ENCODE measurements at places on chromosomes 13 and 19.

GRCh38 chr13:78460176-78460575, 143.2 kb downstream of the POU4F1 start:
- DNase-seq, result no peak
- H3K4me1 ChIP-seq, result no peaks in the 10 kb centered on the region
- H3K27ac ChIP-seq, result no peak overlapping the region

- H3K4me3 ChIP-seq, result no peak overlapping the region
- H3K4me1 ChIP-seq, result no peaks in the 10 kb centered on the region
- no peaks in the 10 kb centered on the region for H3K27me3 ChIP-seq
- DNase-seq, result no peak
- H3K36me3 ChIP-seq, result no peaks in the 10 kb centered on the region
- H3K27ac ChIP-seq, result no peak overlapping the region
Measured at GRCh38 chr13:77415253-77416071, 88.6 kb upstream of the MYCBP2 start.

GRCh38 chr19:54464630-54465425, 1.2 kb upstream of the LENG9 start:
- peak overlapping the region; percentile 41 for H3K4me3 ChIP-seq
- H3K27me3 ChIP-seq, result no peaks in the 10 kb centered on the region
- no peaks in the 10 kb centered on the region for H3K36me3 ChIP-seq
- no peak for DNase-seq

DNA sequence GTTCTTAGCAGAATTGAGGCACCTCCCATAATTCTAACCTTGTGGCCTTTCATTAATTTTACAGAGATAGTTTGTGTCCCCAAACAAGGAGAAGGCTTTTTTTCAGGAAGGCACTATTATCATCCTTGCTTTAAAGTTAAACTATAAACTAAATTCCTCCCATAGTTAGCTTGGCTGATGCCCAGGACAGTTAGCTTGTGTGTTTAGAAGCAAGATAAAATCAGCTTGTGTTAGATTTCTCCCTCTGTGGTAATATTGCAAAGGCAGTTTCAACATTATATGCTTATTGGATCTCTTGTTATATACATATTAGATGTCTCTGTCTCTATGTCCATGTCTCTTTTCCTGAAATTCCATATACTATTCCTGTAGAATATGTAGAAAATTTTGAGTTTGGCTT, 342.7 kb downstream of the TBC1D4 start:
- H3K4me3 ChIP-seq, result no peak overlapping the region
- DNase-seq, result no peak
- no peaks in the 10 kb centered on the region for H3K36me3 ChIP-seq
- H3K27me3 ChIP-seq, result no peaks in the 10 kb centered on the region

DNA sequence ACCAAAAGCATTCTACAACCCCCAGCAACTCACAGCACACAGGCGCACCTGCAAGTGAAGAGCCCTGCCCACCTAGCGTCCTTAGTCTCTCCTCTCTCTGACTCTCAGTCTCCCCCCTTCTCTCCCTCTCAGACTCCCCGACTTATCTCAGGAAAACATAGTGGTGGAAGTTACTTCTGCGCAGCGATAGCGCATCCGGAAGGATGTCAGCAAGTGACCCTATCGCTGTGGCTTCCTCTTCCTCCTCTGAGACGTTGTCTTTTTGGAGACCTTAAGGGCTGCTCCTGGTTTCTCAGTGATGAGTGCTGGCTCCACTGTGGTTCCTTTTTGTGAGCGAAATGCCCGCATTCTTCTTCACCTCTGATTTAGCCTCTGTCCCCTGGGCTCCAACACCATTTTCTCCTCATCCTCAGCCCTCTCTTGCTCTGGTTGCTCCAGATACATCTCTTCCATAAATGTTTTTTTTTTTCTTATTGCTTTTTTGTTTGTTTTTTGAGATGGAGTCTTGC, 1.4 kb upstream of the YIF1B start:
- H3K4me1 ChIP-seq, result peaks cover 27% of the 10 kb centered on the region
- H3K27me3 ChIP-seq, result no peaks in the 10 kb centered on the region
- DNase-seq, result peak; percentile 36
- no peak overlapping the region for H3K4me3 ChIP-seq

- no peaks in the 10 kb centered on the region for H3K36me3 ChIP-seq
- no peak overlapping the region for H3K4me3 ChIP-seq
- no peak for DNase-seq
Measured at GRCh38 chr19:35279374-35279773, 3.0 kb upstream of the HAMP start.

- H3K36me3 ChIP-seq, result no peaks in the 10 kb centered on the region
- H3K27ac ChIP-seq, result no peak overlapping the region
Measured at GRCh38 chr19:50590191-50590590, 22.0 kb upstream of the LRRC4B start.

DNA sequence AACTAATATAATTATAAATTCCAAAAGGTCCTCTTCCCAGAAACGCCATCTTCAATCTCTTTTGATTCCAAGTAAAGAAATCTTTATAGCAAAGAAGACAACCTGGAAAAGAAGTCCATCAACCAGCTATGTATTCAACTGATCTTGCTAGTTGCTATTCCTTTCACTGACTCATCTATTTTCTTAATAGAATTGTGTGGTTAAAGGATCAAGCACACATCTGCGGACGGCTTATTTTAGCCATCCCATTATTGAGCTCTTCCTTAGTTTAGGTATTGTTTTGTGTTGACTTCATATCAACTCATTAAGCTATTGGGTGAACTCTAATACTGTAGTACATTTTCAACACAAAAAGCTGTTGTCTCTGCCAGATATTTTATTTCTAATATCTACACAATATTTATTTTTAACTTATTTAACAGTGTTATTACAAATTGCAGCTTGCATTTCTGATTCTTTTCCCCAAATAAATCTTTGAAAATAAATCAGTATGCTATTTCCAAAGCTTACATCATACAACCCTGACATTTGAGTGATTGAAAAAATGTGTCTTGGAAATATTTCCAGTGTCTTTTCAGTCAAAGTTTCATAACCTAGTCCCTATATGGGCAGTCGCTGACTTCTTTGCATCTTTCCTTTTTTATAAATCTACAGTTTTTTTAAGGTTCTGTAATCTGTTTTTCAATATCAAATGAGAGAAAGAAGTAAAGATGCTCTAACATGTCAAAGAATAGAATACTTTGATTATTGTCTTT, 158.8 kb upstream of the SPRY2 start:
- no peak for DNase-seq
- H3K27ac ChIP-seq, result no peak overlapping the region
- no peaks in the 10 kb centered on the region for H3K4me1 ChIP-seq

DNA sequence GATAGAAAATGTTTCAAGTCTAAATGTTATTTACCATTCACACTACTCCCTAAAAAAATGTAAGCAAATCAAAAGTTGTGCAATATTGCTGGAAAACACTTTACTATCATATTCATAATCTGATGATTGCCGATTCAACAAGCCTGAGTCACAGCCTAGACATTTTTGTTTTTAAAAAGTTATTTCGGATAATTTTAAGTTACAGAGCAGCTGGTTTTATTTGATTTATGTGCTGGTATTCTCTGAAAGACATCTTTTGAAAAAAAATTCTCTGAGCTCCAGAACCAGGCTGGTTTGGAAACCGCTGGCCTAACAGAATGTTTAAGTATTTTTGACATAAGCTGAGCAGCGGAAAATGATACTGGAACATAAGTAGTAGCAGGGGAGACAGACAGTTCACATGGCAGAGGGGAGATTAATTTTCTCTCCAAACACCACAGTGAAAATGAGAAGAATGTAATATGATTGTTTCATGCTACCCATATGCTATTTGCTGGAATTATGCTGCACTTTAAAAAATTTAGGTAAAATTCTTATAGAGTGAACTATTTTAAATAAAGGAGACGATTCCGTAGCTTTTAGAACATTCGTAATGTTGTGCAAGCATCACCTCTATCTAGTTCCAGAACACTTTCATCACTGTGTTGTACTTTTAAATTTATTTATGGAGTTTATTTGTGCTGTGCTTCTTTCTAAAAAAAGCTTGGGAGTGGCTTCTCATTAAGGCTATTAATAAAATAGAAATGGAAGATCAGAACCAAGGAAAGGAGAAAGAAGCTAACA, 36.1 kb downstream of the TBC1D4 start:
- DNase-seq, result peak; percentile 37
- no peaks in the 10 kb centered on the region for H3K27me3 ChIP-seq
- no peaks in the 10 kb centered on the region for H3K4me1 ChIP-seq

GRCh38 chr13:42049454-42049813, 986 bp downstream of the DGKH start:
- H3K4me1 ChIP-seq, result peaks cover 12% of the 10 kb centered on the region
- H3K27me3 ChIP-seq, result no peaks in the 10 kb centered on the region
- peak overlapping the region; percentile 61 for H3K27ac ChIP-seq
- peak overlapping the region; percentile 92 for H3K4me3 ChIP-seq
- DNase-seq, result no peak

- no peaks in the 10 kb centered on the region for H3K4me1 ChIP-seq
- no peaks in the 10 kb centered on the region for H3K27me3 ChIP-seq
- H3K4me3 ChIP-seq, result no peak overlapping the region
Measured at GRCh38 chr13:91017669-91018053, 329.8 kb upstream of the MIR17HG start.

- no peak for DNase-seq
- no peak overlapping the region for H3K4me3 ChIP-seq
- H3K4me1 ChIP-seq, result no peaks in the 10 kb centered on the region
- H3K36me3 ChIP-seq, result no peaks in the 10 kb centered on the region
Measured at GRCh38 chr13:51258612-51259548, 36.7 kb downstream of the FAM124A start.

GRCh38 chr19:10424011-10424637, 3.8 kb downstream of the PDE4A start:
- no peaks in the 10 kb centered on the region for H3K36me3 ChIP-seq
- DNase-seq, result no peak
- H3K27ac ChIP-seq, result no peak overlapping the region
- peaks cover 90% of the 10 kb centered on the region for H3K4me1 ChIP-seq
- H3K4me3 ChIP-seq, result peak overlapping the region; percentile 15
- peaks cover 35% of the 10 kb centered on the region for H3K27me3 ChIP-seq

DNA sequence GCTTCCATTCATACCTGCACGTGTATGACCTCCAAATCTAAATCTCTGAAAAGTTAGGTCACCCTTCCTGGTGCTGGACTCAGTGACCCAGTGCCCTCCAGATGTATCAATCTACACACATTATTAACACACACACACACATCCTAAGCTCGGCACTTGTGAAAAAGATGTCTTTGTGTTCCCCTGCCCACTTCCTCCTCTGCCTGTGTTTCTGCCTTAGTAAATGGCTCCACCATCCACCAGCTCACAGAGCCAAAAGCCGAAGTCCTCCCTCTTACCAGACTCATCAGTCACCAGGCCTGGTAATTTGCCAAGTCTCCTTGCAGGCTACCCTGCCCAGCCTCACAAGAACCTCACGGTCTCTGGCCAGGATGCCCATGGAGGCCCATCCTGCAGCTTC, 131.5 kb downstream of the SHISA2 start:
- no peak overlapping the region for H3K27ac ChIP-seq
- no peaks in the 10 kb centered on the region for H3K36me3 ChIP-seq
- DNase-seq, result no peak
- no peak overlapping the region for H3K4me3 ChIP-seq
- H3K4me1 ChIP-seq, result no peaks in the 10 kb centered on the region
- no peaks in the 10 kb centered on the region for H3K27me3 ChIP-seq

DNA sequence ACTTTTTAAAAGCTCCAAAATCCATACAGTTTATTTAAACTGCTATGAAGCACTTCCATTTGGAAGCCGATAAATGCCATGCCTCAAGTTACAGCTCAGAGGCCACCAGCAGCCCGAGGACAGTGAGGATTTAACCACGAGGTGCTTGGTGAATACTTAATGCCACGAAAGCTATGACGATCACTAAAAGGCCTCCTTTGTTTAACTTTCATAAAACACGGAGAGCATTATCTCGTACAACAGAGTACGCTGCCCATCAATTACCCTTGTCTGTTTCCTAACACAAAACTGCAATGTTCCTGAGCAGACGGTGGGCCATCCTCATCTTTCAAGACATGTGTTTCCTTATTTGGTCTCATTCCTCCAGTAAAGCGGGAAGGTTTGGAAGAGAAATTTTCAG, 58.4 kb downstream of the PEPD start:
- no peak for DNase-seq
- H3K27ac ChIP-seq, result no peak overlapping the region
- H3K36me3 ChIP-seq, result peaks cover 39% of the 10 kb centered on the region
- H3K4me3 ChIP-seq, result no peak overlapping the region

DNA sequence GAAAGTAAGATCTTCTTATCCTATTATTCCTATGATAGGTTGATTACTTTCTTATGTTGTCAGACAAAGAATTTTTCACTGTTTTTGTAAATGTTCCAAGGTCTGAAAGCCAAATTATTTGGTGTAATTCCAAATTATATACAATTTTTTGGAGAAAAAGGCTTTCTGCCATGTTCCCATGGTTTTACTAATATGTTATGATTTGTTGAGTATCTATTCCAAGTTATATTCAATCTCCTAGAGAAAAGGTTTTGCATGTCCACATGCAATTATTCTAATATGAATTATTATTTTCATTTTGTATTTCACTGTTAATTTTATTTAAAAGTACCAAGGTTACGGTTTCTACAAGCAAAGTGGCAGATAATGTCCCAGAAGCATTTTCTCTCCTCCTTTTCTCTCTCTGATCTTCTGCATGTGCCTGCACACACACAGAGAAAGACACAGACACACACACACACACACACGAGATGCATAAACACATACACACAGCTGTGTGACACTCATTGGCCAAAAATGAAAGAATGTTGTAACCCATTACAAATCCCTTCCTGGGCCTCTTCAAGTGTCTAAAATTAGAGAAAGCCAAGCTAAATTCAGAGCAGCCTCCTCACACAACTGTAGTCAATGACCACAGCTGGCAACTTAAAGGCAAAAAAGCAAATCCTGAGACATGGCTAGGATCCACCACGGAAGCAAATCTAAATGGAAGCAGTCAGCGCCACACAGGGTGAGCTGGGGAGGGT, 621.0 kb downstream of the EFNB2 start:
- no peak overlapping the region for H3K4me3 ChIP-seq
- H3K27me3 ChIP-seq, result no peaks in the 10 kb centered on the region
- no peaks in the 10 kb centered on the region for H3K4me1 ChIP-seq
- H3K36me3 ChIP-seq, result no peaks in the 10 kb centered on the region

DNA sequence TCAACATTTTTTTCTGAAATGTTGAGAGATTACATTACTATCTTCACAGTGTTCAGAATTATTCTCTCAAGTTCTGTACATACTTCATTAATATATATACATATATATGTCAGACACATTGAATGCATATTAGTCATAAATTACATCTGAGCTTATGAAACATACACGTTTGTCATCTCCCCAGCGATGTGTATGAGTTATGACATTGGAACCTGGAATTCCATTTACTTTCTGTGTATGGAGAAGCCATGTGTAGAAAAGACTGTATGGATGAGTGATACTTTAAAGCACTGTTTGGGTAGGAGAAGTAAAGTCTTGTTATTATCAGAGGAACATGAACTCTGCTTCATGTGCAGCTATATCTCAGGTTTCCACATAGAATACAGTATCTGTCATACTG, 167.2 kb downstream of the FGF14 start:
- no peak overlapping the region for H3K27ac ChIP-seq
- no peak for DNase-seq
- H3K36me3 ChIP-seq, result no peaks in the 10 kb centered on the region
- H3K4me3 ChIP-seq, result no peak overlapping the region
- no peaks in the 10 kb centered on the region for H3K27me3 ChIP-seq

- H3K36me3 ChIP-seq, result no peaks in the 10 kb centered on the region
- no peaks in the 10 kb centered on the region for H3K27me3 ChIP-seq
- H3K27ac ChIP-seq, result no peak overlapping the region
- no peak for DNase-seq
- no peaks in the 10 kb centered on the region for H3K4me1 ChIP-seq
Measured at GRCh38 chr13:54928071-54928470, 1899.5 kb downstream of the OLFM4 start.
